Astrocyte (in vitro differentiated cells and primary cell): ENCODE measurements at places on chromosomes 4 and X. TPM values are rescaled to one million over a fixed set of nuclear protein-coding genes. Genes with fewer than 3 reads are reported as not detected.

- DNase-seq = no peak
These were observed 109.3 kb upstream of the BMP2K start for GRCh38 chr4:78666830-78667258.

GRCh38 chrX:139126493-139126892, 404.0 kb upstream of the F9 start:
- no peak for DNase-seq

- no peak for DNase-seq
These were observed 90.2 kb downstream of the SHOX start for GRCh38 chrX:720825-721224.

The CACNA1F gene
- not detected in 2 replicates for total RNA-seq

DNA sequence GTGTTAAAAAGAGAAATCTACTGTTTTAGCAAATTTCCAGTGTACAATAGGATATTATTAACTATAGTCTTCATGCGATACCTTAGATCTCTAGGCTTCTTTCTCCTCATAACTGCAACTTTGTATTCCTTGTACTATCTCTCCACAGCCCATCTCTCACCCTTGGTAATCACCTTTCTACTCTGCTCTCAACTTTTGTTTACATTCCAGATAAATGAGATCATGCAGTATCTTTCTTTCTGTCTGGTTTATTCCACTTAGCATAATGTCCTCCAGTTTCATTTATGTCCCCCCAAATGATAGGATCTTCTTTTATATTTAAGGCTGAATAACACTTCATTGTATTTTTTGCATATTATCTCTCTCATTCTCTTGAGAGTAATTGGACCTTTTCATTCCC, 165.5 kb downstream of the HS3ST1 start:
- peak; percentile 1 for DNase-seq

- DNase-seq = peak; percentile 92
These were observed 562.2 kb upstream of the SLIT2 start for GRCh38 chr4:19689511-19689910.

DNA sequence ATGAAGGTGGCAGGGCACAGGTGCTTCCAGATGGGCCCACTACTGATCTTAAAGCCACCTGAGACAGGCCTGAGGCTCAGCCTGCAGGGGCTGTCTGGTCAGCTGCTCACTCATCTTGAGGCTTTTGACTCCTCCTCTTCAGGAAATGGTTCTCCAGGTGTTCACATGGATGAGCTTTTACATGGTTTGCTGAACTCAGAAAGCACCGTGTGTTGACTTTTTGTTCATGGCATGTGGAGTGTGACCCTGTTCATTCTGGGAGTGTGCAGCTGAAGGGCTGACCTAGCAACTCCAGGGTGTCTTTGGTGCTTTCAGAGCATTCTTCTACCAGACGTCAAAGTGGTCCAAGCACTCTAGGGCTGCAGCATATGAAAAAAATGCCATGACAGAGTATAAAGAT, 111.1 kb downstream of the CCNG2 start:
- no peak for DNase-seq
